ENCODE measurements at places on chromosomes 11 and 22. TPM values are rescaled to one million over a fixed set of nuclear protein-coding genes. Genes with fewer than 3 reads are reported as not detected.

DNA sequence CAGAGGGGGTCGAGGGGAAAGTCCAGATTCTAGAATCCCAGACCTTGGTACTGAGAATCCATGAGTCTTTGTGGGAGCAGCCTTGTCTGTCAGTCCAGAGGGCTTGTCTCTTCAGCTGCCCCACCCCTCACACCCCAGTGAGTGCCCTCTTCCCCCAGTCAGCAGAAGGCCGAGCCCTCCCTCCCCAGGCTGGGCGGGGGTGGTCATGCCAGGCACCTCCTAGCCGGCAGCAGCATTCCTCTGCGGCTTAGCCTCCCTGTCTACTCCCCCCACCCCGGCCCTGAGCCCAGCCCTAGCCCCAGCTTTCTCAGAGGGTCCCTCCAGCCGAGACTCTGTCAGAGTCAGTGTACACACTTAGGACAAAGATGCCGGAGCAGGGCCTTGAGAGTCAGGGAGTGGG, 4.6 kb downstream of the SOX10 start:
- no peak for DNase-seq
- H3K27ac ChIP-seq: no peak overlapping the region
- no peak overlapping the region for H3K4me3 ChIP-seq
- no peaks in the 10 kb centered on the region for H3K36me3 ChIP-seq
- no peaks in the 10 kb centered on the region for H3K27me3 ChIP-seq

DNA sequence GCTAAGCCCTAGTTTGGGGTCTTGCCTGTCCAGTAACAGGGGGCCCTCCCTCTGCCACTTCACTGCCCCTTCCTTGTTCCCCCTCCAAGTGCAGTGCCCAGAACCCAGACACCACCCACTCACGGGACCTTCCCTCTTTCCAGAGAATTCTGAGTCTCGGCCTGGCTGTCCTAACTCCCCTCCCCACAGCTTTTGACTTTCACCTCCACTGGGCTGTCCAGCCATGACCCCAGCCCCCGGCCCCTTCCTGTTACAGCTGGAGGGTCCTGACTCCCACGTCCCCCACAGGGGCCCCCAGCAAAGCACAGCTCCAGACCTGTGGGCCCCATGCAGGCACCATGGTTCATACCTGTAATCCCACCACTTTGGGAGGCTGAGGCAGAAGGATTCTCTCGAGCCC, 71.5 kb downstream of the BRD1 start:
- no peaks in the 10 kb centered on the region for H3K36me3 ChIP-seq
- no peak for DNase-seq
- peaks cover 5% of the 10 kb centered on the region for H3K27me3 ChIP-seq

GRCh38 chr22:41575533-41575932, 14.1 kb downstream of the PMM1 start:
- no peak for DNase-seq
- peaks cover 5% of the 10 kb centered on the region for H3K4me1 ChIP-seq
- peaks cover 8% of the 10 kb centered on the region for H3K36me3 ChIP-seq
- no peak overlapping the region for H3K4me3 ChIP-seq
- no peaks in the 10 kb centered on the region for H3K27me3 ChIP-seq

DNA sequence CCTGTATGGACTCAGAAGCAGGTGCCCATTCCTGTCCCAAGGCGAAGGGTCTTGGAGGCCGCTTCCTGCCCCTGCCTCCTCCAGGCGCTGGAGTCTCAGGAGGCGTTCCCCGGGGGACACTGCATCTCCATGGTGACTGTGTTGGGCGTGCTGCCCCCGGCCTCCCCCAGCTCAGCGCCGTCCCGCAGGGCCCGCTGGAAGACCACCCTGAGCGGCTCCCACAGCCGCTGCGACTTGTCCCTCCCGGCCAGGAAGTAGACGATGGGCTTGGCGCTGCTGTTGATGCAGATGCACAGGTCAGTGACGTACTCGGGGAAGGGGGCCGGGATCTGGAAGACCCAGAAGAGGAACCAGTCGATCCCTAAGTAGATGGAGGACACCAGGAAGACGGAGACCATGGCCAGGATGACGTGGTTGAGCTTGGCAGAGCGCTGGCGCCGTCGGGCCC, 7.8 kb downstream of the MRGPRF start:
- peaks cover 2% of the 10 kb centered on the region for H3K27me3 ChIP-seq
- H3K4me1 ChIP-seq: no peaks in the 10 kb centered on the region
- DNase-seq: no peak
- H3K4me3 ChIP-seq: no peak overlapping the region

DNA sequence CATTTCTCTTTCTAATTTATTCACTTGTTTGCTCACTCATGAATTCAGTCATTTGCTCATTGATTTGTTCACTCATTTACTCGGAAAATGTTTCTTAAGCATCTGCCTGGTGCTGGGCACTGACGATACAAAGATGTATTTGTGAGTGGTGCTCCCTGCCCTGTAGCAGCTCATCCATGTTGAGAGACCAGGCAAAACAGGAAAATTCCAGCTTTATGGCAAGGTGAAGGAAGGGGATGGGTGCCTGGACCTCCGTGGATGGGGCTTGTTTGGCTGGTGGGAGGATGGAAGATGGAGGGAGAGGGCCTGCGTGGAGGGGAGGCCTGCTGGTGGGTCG, 53.1 kb downstream of the TBC1D22A start:
- peaks cover 38% of the 10 kb centered on the region for H3K36me3 ChIP-seq
- peak overlapping the region; percentile 39 for H3K27ac ChIP-seq
- H3K27me3 ChIP-seq: no peaks in the 10 kb centered on the region
- no peak for DNase-seq
- H3K4me3 ChIP-seq: no peak overlapping the region
- H3K4me1 ChIP-seq: peaks cover 17% of the 10 kb centered on the region

DNA sequence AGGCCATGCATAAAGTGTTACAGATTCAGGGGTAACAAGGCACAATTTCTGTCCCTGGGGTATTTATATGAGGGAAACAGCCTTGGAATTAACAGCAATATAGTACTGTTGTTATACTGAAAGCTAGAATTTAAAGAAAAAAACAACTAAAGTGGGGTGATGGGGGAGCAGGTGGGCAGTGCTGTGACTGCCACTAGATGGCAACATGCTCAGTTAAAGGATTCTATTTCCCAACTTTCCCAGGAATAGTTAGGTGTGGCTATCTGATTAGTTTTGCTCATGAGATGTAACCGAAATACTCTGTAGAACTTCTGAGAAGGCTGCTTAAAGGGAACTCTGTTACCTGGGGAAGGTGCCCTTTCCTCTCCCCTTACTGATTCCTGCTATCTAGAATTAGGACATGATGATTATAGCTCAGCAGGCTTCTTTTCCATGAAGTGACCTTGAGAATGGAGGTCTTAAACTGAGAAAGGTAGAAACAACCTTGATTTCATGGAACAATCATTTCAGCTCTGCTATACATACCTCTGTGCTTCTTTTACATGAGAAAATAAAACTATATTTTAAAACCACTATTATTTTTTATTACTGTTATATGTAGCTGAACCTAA, 102.6 kb downstream of the RELT start:
- DNase-seq: no peak
- no peak overlapping the region for H3K27ac ChIP-seq
- H3K4me3 ChIP-seq: no peak overlapping the region

DNA sequence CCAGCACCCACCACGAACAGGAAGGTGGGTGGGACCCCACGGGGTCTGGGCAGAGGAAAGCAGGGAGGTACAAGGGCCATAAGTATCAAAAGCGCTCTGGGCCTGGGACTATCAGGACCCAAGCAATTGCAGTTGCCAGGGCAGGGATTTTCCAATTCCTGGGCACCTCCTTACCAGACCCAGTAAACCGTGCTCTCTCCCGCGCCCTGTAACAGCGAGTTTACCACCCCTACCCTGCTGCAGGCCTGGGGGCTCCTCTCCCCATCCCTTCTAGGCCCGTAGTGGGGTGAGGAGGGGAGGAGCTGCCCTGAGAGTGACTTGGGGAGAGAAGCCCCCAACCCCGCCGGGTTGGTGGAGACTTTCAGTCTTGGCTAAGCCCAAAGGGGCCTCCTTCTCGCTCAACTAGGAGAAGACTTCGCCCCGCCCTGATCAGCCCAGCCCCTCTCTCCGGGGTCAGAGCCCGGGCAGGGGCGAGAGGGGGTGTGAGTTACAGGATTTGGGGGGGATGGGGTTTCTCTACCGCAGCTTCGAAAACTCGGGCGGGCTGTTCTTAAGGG, 5.4 kb downstream of the PAX6 start:
- no peak overlapping the region for H3K4me3 ChIP-seq
- peaks cover 33% of the 10 kb centered on the region for H3K4me1 ChIP-seq
- H3K27me3 ChIP-seq: peaks cover 83% of the 10 kb centered on the region
- peaks cover 15% of the 10 kb centered on the region for H3K36me3 ChIP-seq
- DNase-seq: no peak
- H3K27ac ChIP-seq: no peak overlapping the region

GRCh38 chr11:122430490-122430889, 225.0 kb upstream of the UBASH3B start:
- H3K27me3 ChIP-seq: no peaks in the 10 kb centered on the region
- H3K4me1 ChIP-seq: no peaks in the 10 kb centered on the region
- DNase-seq: no peak
- no peak overlapping the region for H3K4me3 ChIP-seq
- no peak overlapping the region for H3K27ac ChIP-seq

GRCh38 chr11:64865286-64866172, 12.9 kb downstream of the EHD1 start:
- no peaks in the 10 kb centered on the region for H3K27me3 ChIP-seq
- peaks cover 45% of the 10 kb centered on the region for H3K36me3 ChIP-seq
- H3K27ac ChIP-seq: peak overlapping the region; percentile 94
- H3K4me3 ChIP-seq: peak overlapping the region; percentile 63
- no peak for DNase-seq
- H3K4me1 ChIP-seq: peaks cover 94% of the 10 kb centered on the region

DNA sequence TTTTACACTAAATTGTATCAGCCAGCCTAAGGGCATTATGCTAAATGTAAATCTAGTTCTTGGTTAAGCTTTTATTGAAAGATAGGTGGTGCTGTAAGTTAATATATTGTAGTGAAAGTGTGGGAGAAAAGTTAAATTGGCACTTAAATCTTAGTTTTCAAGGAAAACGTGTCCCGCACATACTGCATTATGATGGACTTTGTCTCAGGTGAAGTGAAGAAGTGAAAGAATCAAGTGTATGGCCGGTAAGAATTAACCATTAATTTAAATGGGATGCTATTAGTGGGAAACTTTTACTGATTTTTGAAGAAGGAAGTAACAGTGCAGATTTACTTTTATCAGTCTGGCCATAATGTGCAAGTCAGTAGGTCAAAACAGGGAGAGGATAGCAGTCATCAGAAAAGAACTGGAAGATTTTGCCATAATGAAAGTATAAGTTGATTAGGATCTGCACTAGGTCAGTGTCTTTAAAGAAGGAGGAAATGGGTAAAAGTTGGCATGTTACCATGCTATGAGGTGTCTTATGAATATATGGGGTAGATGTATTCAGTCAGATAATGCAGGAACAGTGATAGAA, 81.6 kb downstream of the PDHX start:
- peaks cover 2% of the 10 kb centered on the region for H3K36me3 ChIP-seq
- DNase-seq: no peak
- no peaks in the 10 kb centered on the region for H3K27me3 ChIP-seq
- H3K4me3 ChIP-seq: no peak overlapping the region
- H3K27ac ChIP-seq: no peak overlapping the region

- H3K27me3 ChIP-seq: no peaks in the 10 kb centered on the region
- peak; percentile 37 for DNase-seq
- H3K4me3 ChIP-seq: no peak overlapping the region
- no peaks in the 10 kb centered on the region for H3K4me1 ChIP-seq
- H3K36me3 ChIP-seq: peaks cover 2% of the 10 kb centered on the region
Measured at GRCh38 chr11:1293619-1294015, 15.8 kb downstream of the TOLLIP start.

- no peak for DNase-seq
- no peak overlapping the region for H3K4me3 ChIP-seq
- H3K27me3 ChIP-seq: peaks cover 40% of the 10 kb centered on the region
- no peaks in the 10 kb centered on the region for H3K36me3 ChIP-seq
- no peak overlapping the region for H3K27ac ChIP-seq
Measured at GRCh38 chr22:38925571-38926041, 31.8 kb upstream of the APOBEC3A start.

DNA sequence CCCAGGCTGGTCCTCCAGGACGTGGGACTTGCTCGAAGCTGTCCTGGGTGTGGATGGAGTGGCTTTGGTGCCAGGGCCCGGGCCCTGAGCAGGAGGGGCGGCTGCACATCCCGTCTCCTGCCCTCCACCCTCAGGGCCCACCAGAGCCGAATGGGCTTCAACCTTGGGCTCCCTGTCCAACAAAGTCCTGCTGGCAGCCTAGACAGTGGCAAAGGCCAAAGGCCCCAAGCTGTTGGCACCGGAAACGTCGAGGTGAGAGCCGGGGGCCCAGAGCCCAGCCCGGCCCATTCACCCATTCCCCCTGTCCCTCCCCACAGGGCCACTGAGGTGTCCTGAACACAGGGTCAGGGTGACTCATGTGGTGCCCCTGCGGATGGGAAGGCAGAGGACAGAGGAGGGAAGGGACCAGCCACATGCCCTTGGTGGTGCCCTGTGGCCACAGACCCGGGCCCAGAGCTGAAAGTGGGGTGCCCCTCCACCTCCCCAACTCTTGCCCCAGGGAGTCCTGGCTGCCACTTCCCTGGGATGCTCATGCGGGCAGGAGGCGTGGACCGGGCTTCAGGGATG, 9.1 kb downstream of the TSPAN32 start:
- DNase-seq: no peak
- peaks cover 10% of the 10 kb centered on the region for H3K4me1 ChIP-seq
- H3K36me3 ChIP-seq: peaks cover 2% of the 10 kb centered on the region
- H3K27ac ChIP-seq: no peak overlapping the region

DNA sequence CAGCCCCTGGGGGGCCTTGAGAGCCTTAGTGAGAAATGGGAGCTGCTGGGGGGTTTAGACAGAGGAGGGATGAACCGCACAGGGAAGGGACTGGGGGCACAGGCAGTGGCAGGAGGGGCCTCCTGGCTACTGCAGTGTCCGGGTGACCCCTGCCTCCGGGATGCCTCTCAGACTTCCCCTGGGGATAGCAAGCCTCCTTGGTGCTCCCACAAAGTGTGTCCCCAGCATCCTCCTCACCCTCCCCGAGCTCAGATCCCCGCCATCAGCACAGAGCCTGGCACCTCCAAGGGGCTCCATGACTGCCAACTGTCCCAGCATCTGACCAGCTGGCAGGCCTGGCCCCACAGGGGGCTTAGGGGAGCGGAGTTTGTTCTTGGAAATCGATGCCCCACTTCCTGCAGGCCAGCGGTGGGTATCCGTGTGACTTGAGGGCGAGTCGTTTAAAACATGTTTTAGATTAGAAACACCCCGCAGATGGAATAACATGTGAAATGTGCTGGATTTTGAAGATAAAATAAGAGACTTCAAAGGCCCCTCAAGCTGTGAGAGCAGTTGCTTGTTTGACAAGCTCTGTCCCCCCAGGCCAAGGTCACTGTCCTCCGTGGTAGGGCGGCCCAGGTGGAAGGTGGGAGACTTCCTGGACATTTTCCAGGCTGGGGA, 13.5 kb upstream of the FLRT1 start:
- H3K27me3 ChIP-seq: peaks cover 1% of the 10 kb centered on the region
- DNase-seq: no peak
- H3K4me1 ChIP-seq: no peaks in the 10 kb centered on the region
- no peaks in the 10 kb centered on the region for H3K36me3 ChIP-seq

GRCh38 chr11:104583857-104584256, 314.4 kb downstream of the CASP12 start:
- H3K36me3 ChIP-seq: no peaks in the 10 kb centered on the region
- H3K4me1 ChIP-seq: no peaks in the 10 kb centered on the region
- H3K27me3 ChIP-seq: peaks cover 24% of the 10 kb centered on the region
- no peak for DNase-seq
- no peak overlapping the region for H3K4me3 ChIP-seq

GRCh38 chr11:44944181-44944852, 6.4 kb downstream of the TP53I11 start:
- peaks cover 13% of the 10 kb centered on the region for H3K27me3 ChIP-seq
- no peaks in the 10 kb centered on the region for H3K36me3 ChIP-seq
- no peak overlapping the region for H3K4me3 ChIP-seq
- peaks cover 10% of the 10 kb centered on the region for H3K4me1 ChIP-seq
- no peak for DNase-seq

GAL3ST3 gene
- total RNA-seq: not detected

MIOX gene
- total RNA-seq: 0.40 TPM

CBLIF gene
- total RNA-seq: not detected

NCAM1 gene
- 1.8 TPM for total RNA-seq

Data from activated CD8-positive, alpha-beta T cell treated with anti-CD3 and anti-CD28 coated beads, Interleukin-2, amount 10 ng/mL, durations not matched to agents 7 days and 5 days (primary cell).